ENCODE measurements at places on chromosomes 6 and 20. TPM values are rescaled to one million over a fixed set of nuclear protein-coding genes. Genes with fewer than 3 reads are reported as not detected.
A peak's percentile ranks its signal among the peaks of the same experiment; 100 is the strongest.

- no peak for DNase-seq
Observed at GRCh38 chr6:118377711-118378414, 170.2 kb upstream of the PLN start.

KCNK16 gene
- total RNA-seq, result not detected

- DNase-seq, result no peak
Observed at GRCh38 chr6:148423601-148424270, 81.1 kb downstream of the SASH1 start.

- no peak for DNase-seq
Observed at GRCh38 chr6:104941729-104942091, 15.2 kb upstream of the LIN28B start.

- no peak for DNase-seq
Observed at GRCh38 chr6:134669485-134669884, 280.4 kb downstream of the ALDH8A1 start.

GRCh38 chr6:75211920-75212590, 6.2 kb upstream of the COL12A1 start:
- DNase-seq, result no peak

GRCh38 chr20:48649104-48649626, 178.6 kb downstream of the PREX1 start:
- no peak for DNase-seq

- DNase-seq, result peak; percentile 45
Observed at GRCh38 chr20:50392138-50392866, 117.9 kb upstream of the PTPN1 start.

TOX2 gene
- 0.83 TPM for total RNA-seq

SIRT5 gene
- total RNA-seq, result 12.4 TPM

- DNase-seq, result no peak
Observed at GRCh38 chr6:111030008-111031007, 48.5 kb downstream of the RPF2 start.

DNA sequence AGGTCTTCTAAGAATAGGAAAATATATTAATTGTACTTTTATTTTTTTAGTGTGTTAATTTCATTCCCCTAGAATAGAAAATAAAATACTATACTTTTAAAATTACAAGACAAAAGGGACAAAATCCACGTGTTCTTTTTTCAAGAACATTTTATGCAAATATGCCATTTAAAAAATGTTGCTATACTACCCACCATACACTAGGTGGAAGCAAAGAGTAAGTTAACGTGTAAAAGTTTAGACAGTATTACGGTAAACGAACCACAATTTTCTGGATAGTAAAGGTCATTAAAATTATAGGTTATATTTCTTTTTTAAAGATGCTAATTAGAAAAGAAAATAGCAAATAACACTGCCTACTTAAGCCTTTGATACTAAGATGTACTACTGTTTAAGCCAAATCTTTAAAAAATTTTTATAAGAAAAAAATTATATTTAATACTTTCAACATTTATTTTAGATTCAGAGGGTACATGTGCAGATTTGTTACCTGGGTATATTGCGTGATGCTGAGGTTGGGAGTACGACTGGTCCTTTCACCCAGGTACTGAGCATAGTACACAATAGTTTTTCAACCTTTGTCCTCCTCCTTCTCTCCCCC, 287.6 kb downstream of the PHF3 start:
- peak; percentile 7 for DNase-seq

DNA sequence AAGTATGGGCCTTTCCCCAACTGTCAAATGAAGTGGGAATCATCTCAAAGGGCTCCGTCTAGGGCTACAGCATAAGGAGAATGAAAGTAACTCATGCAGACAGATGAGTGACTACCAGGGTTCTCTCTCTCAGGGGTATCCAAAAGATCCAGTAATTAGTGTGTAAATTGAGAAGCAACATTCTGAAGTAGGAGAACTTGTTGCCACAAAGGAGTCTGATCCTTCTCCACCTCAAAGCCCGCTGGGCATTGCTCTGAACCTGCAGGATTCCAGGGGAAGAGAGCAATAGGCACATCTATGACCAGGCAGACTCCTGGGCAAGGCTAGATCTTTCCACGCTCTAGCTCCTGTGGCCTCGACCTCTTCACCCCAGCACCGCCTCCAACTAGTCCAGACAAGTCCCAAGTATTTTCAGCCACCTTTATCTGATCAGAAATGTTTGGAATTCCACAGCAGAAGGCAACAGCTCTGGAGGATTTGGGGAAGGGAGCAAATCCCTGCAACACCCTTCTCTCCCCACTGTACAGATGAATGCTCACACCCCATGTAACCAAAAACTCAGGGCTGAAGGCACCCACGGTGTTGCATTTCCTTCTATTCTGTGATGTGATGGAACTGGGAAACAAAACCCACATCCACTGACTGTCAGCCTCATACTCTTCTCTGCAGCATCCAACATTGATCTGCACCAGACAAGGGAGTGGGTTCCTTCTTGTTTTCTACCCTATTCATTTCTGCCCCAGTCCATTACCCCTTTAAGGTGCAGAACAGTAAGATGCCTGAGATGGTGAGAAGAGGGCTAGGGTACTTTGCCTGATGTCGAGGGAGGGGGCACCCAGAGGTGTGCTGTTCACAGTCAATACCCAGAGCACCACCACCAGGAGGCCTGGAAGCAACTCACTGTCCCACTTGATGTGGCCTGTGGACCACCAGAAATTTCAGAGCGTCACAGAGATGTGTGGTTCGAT, 41.0 kb downstream of the COX4I2 start:
- DNase-seq, result peak; percentile 65

PLN gene
- total RNA-seq, result not detected

- DNase-seq, result no peak
Observed at GRCh38 chr6:34914358-34914757, 25.3 kb downstream of the ANKS1A start.

DNA sequence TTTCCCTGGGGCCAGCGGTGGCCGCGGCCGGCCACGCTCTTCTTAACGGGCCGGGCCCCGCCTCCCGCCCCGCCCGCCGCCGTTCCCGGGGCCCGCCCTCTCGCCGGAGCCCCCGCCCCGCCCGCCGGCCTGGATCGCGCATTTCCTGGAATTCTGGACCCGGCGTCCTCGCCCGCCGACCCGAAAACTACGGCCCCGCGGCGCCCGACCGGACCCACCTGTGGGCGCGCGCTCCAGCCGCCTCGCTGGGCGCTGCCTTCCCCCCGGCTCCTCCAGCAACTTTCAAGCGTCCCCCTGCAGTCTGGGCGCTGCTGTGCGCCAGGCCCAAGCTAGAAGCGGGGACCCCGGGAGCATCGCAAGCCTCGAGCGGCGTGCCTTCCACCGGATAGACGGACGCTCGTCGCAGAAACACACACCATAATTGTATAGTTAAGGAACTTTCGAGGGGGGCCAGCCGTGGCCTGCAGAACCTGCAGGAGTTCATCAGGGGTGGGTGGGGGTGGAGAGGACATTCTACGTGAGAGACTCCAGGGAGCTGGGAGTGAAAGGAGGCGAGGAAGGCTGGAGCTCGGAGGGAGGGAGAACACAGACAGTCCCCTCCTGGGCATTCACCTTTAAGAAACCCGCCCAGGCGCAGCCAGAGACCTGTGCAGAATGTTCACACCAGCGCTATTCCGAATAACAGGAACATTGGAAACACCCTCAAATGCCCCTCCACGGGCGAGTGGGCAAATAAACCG, at the start of gene ADA:
Gene ADA, minus strand, starts transcription at position 16 of the 740 bp plus-strand sequence. CDS start 92 bp downstream, outside the sequence.
- DNase-seq, result peak; percentile 63

CRISP3 gene
- total RNA-seq, result not detected

MAN1A1 gene
- 5.3 TPM for total RNA-seq

SIGLEC1 gene
- total RNA-seq, result not detected

DNA sequence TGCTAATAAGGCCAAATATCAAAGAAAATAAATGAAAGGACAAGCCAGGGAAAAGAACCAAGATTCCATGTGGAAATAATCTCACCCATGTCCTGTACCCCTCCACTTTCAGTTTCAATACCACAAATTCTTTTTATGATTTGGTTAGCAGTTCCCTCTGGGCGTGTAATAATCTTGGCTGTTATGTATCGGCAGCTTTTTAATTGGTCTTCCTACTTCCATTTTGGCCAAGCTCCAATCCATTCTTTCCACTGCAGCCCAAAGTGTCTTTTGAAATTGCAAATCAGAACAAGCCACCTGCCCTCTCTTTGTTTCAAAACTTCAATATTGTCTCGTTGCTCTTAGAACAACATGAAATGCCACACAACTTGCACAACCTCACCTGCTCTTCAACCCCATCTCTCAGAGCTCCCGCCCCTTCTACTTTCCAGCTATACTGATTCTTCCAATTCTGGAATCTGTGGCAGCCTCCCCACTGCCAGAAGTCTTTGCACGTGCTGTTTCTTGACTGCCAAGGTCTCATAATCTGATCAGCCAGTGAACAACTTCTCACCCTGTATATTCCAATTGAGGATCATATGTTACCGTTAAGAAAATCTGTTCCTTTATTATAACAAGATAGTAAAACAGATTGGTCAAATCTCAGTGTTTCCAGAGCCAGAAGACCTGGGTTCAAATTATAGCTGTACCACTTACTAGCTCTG, 354.5 kb downstream of the CBLN4 start:
- DNase-seq, result no peak

GRCh38 chr6:99177736-99178135, 171.7 kb downstream of the FAXC start:
- DNase-seq, result no peak

DNA sequence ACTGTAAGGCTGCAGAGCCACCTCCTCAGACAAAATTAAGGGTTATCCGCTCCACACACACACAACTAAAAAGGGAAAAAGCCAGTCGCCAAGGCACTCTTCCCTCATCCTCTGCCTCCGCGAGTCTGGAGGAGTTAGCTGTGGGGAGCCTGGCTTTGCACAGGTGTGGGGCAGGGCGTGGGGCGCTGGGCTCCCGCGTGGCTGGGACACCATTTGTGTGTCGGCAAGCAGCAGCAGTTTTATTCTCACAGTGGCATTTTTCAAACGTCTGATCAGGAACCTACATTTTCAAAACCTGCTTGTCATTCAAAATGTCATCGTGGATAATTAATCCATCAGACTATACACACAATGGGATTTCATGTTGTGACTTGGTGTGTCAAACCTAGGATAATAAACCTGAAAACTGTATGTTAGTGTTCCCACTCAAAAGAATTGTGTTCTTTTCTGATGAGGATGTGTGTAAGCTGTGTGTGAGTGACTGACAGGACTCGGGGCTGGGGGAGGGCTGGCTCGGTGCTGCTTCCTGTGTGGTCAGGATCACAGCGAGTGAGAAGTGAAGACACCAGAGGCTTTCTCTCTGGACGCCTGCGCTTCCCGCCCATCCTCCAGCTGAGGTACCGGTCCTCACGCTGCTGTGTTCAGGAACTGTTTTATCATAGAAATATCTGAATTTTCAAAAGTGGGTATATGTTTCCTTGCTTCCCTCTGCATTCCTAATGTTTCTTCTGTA, 83.1 kb downstream of the IRF4 start:
- no peak for DNase-seq

- peak; percentile 82 for DNase-seq
Observed at GRCh38 chr6:53982366-53983050, 128.7 kb upstream of the MLIP start.

DNA sequence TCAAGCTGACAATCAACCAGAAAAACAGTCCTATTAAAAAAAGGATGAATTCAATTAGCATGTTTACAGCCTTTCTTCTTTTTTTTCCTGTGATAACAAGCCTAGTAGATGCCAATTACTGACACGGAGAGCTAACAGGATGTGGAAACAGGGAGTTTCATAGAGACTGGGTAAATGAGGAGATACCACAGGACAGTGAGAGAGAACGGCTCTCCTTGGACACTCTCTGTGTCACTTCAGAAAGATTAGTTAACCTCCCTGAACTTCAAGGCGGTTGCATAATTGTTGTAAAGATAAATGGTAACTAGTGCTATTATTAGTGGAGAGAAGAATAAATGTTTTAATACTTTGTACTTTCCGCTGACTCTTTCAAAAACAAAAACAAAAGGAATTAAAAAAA, 14.8 kb downstream of the SLC17A5 start:
- DNase-seq, result peak; percentile 21

RAET1L gene
- total RNA-seq, result 2.6 TPM

- no peak for DNase-seq
Observed at GRCh38 chr20:64261138-64261537, 5.6 kb downstream of the PCMTD2 start.

COL12A1 gene
- 192 TPM for total RNA-seq

GRCh38 chr6:44176762-44177509, 18.3 kb downstream of the CAPN11 start:
- no peak for DNase-seq

DNA sequence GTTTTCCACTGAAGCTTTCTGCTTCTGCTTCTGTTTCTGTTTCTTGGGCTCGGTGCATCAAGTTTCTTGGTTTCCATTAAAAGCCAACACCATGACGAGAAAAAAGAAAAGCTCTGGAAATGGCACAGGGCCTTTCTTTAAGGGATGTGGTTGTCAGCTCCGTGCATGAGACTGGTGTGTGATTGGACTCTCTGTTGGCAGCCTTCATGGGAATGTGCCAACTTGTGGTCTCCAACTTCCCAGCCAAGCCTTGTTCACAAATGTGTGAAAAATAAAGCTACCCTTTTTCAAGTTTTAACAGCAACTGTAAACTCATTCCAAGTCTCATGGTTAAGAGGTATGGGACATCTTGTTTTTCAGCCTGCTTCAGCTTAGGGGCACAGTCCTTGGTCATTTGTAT, 68.7 kb upstream of the CST7 start:
- no peak for DNase-seq

DNA sequence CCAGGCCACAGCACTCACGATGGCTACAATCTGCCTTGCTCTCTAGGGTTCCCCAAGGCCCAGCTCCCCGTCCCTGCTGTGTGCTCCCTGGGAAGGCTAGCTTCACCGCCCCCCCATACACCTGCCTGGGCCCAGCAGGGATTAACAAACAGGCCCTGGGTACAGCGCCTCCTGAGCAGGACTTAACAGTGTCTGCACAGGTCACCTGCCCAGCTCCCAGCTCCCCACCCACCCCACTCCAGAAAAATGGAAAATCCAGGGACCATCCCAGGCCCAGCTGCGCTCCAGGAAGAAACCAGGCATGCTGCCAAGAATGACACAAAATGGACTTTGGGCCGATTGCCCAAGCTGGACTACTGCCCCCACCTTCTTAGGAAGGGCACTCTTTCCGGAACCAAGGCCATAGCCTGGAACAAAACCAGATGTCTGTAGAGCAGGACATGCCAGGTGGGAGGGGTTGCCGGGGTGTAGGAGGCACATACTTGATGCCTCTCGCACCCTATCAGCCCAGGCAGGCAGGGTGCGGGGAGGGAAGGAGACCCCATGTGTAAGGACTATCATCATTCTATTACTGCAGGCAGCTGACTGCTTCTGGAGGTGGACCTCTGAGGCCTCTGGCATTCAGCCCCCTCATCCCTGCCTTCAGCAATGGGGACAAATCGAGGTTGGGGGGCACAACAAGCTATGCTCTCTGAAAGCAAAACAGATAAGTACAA, 104.9 kb downstream of the SNX5 start:
- DNase-seq, result no peak

GRCh38 chr6:5443491-5443890, 182.2 kb downstream of the FARS2 start:
- no peak for DNase-seq

LAMA2 gene
- 0.50 TPM for total RNA-seq

DNA sequence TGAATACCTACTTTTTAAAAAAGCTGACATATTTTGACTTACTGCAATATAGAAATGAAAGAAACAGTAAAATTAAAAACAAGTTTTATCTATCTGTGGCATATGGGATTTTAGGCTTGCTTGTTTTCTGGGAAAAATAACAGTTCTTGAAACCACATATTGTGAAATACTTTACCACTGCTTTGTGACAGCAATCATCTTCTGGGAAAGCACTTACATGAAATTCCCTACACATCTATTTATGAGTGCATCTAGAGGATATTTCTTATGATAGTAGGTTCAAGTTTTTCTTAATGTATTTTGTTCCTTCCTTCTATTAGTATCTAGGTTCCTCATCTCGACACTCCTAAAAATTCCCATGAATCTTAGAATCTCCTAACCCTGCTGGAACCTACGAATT, 75.2 kb downstream of the STXBP5 start:
- no peak for DNase-seq

MCCD1 gene
- not detected for total RNA-seq
